ENCODE measurements at places on chromosomes 1 and 21. TPM values are rescaled to one million over a fixed set of nuclear protein-coding genes. Genes with fewer than 3 reads are reported as not detected.

GRCh38 chr1:219362702-219363101, 189.0 kb downstream of the LYPLAL1 start:
- H3K36me3 ChIP-seq, result no peaks in the 10 kb centered on the region
- DNase-seq, result no peak
- no peak overlapping the region for H3K27ac ChIP-seq
- H3K4me1 ChIP-seq, result no peaks in the 10 kb centered on the region
- H3K4me3 ChIP-seq, result no peak overlapping the region

GRCh38 chr1:63264161-63264560, 58.2 kb upstream of the FOXD3 start:
- no peaks in the 10 kb centered on the region for H3K4me1 ChIP-seq

SV2A gene
- 0.10 TPM for total RNA-seq

DNA sequence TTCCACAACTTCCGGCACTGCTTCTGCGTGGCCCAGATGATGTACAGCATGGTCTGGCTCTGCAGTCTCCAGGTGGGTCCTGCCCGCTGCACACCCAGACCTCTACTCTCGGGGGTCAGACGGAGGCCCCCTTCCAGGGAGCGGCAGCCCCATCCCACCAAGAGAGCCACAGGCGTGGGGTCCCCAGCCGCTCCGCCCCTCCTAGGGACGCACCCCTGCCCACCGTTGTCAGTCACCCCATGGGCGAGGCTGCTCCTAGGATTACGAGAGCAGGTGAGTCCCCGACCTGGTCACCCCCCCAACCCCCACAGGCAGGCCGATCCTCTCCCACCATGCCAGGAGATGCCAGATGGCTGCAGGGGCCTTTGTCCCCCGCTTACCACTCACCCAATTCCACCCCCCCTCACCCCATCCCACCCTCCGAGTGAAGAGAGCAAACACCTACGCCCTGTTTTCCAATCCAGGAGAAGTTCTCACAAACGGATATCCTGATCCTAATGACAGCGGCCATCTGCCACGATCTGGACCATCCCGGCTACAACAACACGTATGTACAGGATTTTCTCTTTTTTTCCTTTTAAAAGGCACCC, 107.0 kb downstream of the PDE9A start:
- DNase-seq, result no peak
- H3K4me1 ChIP-seq, result no peaks in the 10 kb centered on the region
- H3K36me3 ChIP-seq, result no peaks in the 10 kb centered on the region
- no peak overlapping the region for H3K4me3 ChIP-seq
- no peaks in the 10 kb centered on the region for H3K27me3 ChIP-seq
- no peak overlapping the region for H3K27ac ChIP-seq

IL12RB2 gene
- total RNA-seq, result 0.67 TPM

DNA sequence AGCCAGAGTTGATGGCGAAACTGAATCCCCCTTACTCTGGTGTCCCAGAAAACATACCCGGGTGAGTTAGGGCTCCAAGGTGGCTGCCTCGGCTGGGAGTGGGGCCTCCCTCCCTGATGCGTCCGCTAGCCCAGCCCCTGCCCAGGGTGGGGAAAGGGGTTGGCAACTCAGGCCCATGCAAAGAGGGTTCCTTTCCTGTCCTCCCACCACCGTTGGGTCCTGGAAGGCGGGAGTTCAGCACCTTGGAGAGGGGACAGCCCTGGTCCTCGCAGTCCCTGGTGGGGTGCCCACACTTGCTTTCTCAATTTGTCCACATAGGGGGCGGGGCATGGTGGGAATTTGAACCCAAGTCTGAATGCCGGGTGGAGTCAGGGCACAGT, 6.1 kb downstream of the SRM start:
- H3K4me3 ChIP-seq, result no peak overlapping the region
- peaks cover 11% of the 10 kb centered on the region for H3K4me1 ChIP-seq
- H3K36me3 ChIP-seq, result no peaks in the 10 kb centered on the region
- DNase-seq, result no peak
- no peak overlapping the region for H3K27ac ChIP-seq

LCE1F gene
- total RNA-seq, result not detected

- no peak overlapping the region for H3K4me3 ChIP-seq
- no peak for DNase-seq
- no peaks in the 10 kb centered on the region for H3K36me3 ChIP-seq
- H3K27ac ChIP-seq, result no peak overlapping the region
- H3K4me1 ChIP-seq, result no peaks in the 10 kb centered on the region
- no peaks in the 10 kb centered on the region for H3K27me3 ChIP-seq
These were observed 45.6 kb upstream of the HFM1 start for GRCh38 chr1:91450260-91450659.

AIRE gene
- 0.24 TPM for total RNA-seq

DNA sequence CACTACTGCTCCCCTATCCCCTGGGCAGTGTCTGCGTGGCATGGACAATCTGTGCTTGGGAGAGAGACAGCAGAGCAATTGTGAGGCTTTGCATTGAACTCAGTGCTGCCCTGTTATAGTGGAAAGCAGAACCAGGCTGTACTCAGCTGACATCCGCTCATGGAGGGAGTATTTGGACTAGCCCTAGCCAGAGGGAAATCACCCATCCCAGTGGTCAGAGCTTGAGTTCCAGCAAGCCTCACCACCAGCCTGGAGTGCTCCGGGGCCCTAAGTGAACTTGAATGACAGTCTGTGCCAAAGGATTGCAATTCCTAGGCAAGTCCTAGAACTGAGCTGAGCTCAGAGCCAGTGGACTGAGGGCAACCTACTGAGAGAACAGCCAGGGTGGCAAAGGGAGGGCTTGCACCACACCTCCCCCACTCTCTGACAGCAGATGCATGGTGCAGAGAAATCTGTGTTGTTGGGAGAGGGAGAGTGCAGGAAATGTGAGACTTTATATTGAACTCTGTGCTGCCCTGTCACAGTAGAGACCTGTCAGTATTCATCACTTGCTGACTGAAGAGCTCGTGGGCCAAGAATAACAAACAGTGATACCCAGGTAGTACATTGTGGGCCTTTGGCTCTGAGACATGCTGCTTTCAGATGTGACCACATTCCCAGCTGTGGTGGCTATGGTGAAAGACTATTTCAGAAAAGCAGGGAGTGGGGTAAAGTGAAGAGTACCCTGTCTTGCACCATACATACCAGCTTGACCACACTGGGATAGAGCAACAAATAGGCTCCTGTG, 107.7 kb upstream of the SLC5A9 start:
- DNase-seq, result no peak
- no peaks in the 10 kb centered on the region for H3K27me3 ChIP-seq
- no peaks in the 10 kb centered on the region for H3K4me1 ChIP-seq

- no peak overlapping the region for H3K4me3 ChIP-seq
- H3K27me3 ChIP-seq, result no peaks in the 10 kb centered on the region
- DNase-seq, result no peak
- H3K36me3 ChIP-seq, result no peaks in the 10 kb centered on the region
These were observed 16.6 kb downstream of the SLC1A7 start for GRCh38 chr1:53125623-53126360.

DNA sequence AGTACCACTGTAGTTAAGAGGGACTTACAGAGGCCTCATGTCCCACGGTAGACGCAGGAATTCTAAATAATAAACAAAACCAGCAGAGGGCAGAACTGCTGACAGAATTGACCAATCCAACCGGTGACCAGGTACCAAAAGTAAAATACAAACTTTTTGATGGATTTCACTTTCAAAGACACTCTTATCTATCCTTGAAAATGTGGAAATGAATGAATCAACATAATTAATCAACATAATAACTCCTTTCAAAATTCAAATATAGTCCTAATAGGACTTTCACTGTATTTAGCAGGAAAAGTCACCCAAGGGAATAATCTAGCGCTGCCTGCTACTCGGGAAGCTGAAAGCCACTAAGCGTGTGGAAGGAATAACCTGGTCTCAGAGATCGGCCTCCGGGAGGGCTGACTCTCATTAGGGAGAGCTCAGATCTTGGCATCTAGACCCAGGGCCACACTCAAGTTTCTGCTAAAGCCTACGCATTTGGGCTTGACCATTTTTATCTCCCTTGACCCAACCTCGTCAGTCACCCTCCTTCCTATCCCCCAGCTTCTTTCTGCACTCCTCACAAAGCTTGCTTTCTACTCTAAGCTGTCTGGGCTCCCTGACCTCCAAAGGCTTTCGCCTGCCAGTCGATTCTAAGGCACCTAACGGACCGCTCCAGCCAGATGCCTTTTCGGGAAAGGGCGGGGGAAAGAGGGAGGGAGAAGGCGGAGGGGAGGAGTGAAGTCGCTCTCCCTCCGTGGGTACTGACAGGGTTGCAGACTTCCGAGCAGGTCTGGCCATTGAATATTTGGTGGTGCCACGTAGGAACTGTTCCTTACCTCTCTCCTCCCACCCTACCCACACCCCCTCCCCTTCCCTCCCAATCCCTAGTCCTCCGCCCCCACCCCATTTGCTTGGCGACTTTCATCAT, 1.6 kb downstream of the COL11A1 start:
- DNase-seq, result peak; percentile 5
- no peak overlapping the region for H3K27ac ChIP-seq
- peaks cover 6% of the 10 kb centered on the region for H3K27me3 ChIP-seq
- peaks cover 5% of the 10 kb centered on the region for H3K4me1 ChIP-seq

DNA sequence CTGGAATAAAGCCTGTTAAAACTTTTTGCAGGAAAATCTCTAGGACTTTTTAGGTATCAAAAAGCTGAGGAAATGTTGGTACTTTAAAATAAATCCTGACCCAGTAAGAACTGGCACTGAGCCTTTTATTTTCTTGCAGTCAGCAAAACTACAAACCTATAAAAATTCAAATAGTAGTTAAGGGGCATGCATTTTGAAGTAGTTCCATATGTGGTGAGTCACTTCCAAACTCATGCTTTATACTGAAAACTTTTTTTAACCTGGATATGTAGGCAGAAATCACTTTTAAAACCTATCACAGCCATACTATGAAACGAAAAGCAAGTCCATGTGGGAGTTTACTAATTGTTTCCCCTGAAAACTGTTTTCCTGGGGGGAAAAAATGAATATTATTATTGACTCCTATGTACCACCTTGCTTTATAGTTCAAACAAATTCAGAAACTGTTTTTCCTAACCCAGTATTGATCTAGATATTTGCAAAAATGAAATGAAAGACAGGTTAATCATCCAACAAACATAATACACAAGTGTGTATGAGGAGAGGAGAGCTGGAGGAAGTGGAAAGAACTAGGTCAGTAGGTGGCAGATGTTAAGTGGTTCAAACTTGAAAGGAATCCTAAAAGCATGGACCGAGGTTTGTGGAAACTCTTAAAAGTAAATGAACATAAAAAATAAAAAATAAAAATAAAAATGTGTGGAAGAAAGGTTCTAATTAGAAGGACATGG, 30.5 kb downstream of the NRIP1 start:
- H3K27me3 ChIP-seq, result no peaks in the 10 kb centered on the region
- no peak overlapping the region for H3K27ac ChIP-seq
- DNase-seq, result no peak
- peaks cover 4% of the 10 kb centered on the region for H3K4me1 ChIP-seq
- peaks cover 4% of the 10 kb centered on the region for H3K36me3 ChIP-seq
- no peak overlapping the region for H3K4me3 ChIP-seq

BSND gene
- total RNA-seq, result not detected

KRTAP20-4 gene
- not detected for total RNA-seq

DNA sequence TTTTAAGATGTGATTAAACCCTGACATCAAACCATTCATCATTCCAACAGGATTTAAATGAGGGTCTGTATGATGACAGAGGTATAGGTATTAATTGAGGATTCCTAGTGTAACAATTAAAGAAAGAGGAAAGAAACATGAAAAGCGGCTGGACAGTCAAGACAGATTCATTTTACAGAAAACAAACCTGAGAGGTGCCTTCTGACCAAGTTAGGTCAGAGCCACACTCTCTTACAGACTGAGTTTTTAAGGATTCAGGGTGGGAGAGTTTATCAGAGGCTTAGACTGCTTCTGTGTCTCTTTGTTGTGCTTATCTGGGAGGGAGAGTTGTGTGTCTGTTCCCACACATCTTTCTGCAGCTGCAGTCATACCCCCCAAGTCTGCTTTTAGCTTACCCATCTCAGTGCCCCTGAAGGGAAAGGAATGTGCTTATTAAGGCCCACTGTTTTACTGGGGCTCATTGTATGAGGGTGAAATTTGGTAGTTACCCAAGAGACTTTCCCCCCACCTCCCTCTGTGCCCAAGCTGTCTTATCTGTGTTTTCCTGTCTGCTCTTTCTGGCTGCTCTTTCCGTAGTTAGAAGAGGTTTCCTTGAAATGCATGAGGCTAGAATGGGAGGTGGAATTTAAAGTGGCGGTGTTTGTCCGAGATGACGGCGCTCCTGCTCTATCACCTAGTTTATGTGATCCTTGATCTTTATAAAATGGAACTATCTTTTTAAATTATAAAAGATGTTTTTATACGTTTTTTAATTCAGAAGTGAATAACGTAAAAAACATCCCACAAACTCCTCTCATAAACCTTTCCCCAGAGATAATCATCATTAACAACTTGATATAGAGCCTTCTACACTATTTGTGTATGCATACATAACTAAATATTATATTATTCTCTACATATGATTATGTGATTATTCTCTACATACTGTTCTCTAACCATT, 96.0 kb upstream of the TNFSF4 start:
- H3K36me3 ChIP-seq, result no peaks in the 10 kb centered on the region
- H3K4me1 ChIP-seq, result peaks cover 4% of the 10 kb centered on the region
- H3K4me3 ChIP-seq, result no peak overlapping the region
- DNase-seq, result no peak
- no peaks in the 10 kb centered on the region for H3K27me3 ChIP-seq

- H3K27me3 ChIP-seq, result no peaks in the 10 kb centered on the region
- H3K36me3 ChIP-seq, result no peaks in the 10 kb centered on the region
- no peak overlapping the region for H3K27ac ChIP-seq
- H3K4me3 ChIP-seq, result no peak overlapping the region
- H3K4me1 ChIP-seq, result no peaks in the 10 kb centered on the region
- peak; percentile 44 for DNase-seq
These were observed 127.8 kb downstream of the GABPA start for GRCh38 chr21:25862596-25862995.

- no peak overlapping the region for H3K27ac ChIP-seq
- no peak overlapping the region for H3K4me3 ChIP-seq
- no peaks in the 10 kb centered on the region for H3K27me3 ChIP-seq
- no peak for DNase-seq
- no peaks in the 10 kb centered on the region for H3K36me3 ChIP-seq
These were observed 32.2 kb downstream of the DTL start for GRCh38 chr1:212067787-212068186.

- no peak overlapping the region for H3K4me3 ChIP-seq
- no peak for DNase-seq
- no peaks in the 10 kb centered on the region for H3K27me3 ChIP-seq
- no peak overlapping the region for H3K27ac ChIP-seq
- peaks cover 16% of the 10 kb centered on the region for H3K36me3 ChIP-seq
These were observed 75.8 kb downstream of the FOXJ3 start for GRCh38 chr1:42259059-42259738.

SLC25A33 gene
- 5.9 TPM for total RNA-seq

MAP3K7CL gene
- total RNA-seq, result 10.1 TPM

ADAMTS4 gene
- 0.05 TPM for total RNA-seq

- no peak for DNase-seq
- peaks cover 15% of the 10 kb centered on the region for H3K4me1 ChIP-seq
- H3K4me3 ChIP-seq, result no peak overlapping the region
- H3K36me3 ChIP-seq, result peaks cover under 1% of the 10 kb centered on the region
- H3K27me3 ChIP-seq, result no peaks in the 10 kb centered on the region
- H3K27ac ChIP-seq, result no peak overlapping the region
These were observed 17.4 kb downstream of the NDUFS5 start for GRCh38 chr1:39043513-39043912.

Data from B cell (primary cell).